Type B pancreatic cell (in vitro differentiated cells): ENCODE measurements at places on chromosomes 4 and X. TPM values are rescaled to one million over a fixed set of nuclear protein-coding genes. Genes with fewer than 3 reads are reported as not detected.

IL13RA2 gene
- 0.43 and 2.2 TPM in 2 replicates for total RNA-seq

PABPC5 gene
- total RNA-seq = 3.1 and 9.6 TPM in 2 replicates

CHRDL1 gene
- 0.79 and 4.3 TPM in 2 replicates for total RNA-seq

GRCh38 chr4:153143527-153144348 is 60.5 kb upstream of the TRIM2 start:
- H3K4me3 ChIP-seq = no peak overlapping the region
- peak overlapping the region; percentile 5 for H3K27ac ChIP-seq
- H3K36me3 ChIP-seq = no peaks in the 10 kb centered on the region
- peaks cover 13% of the 10 kb centered on the region for H3K4me1 ChIP-seq

DNA sequence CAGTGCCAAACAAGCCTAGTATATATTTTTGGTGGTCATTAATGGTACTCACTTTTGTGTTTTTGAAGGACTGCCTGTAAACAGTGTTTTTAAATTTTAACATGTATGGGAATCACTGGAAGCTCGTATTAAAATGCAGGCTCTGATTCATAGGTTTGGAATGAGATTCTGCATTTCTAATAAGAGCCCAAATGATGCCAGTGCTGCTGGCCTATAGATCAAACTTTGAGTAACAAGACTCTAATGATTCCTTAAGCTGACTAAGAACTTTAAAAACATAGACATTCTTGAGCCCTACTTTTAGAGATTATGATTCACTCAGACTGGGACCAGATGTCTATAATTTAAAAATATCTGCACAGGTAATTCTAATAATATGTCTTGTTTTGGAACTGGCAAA is 823.2 kb upstream of the LCORL start:
- no peak for DNase-seq
- H3K4me1 ChIP-seq = peaks cover 7% of the 10 kb centered on the region
- no peak overlapping the region for H3K4me3 ChIP-seq

- no peak for DNase-seq
- H3K4me3 ChIP-seq = peak overlapping the region; percentile 94
- no peaks in the 10 kb centered on the region for H3K27me3 ChIP-seq
- H3K27ac ChIP-seq = peak overlapping the region; percentile 91
- peaks cover 20% of the 10 kb centered on the region for H3K36me3 ChIP-seq
Measured at GRCh38 chr4:55397520-55398321, 2.0 kb downstream of the TMEM165 start.

- no peaks in the 10 kb centered on the region for H3K4me1 ChIP-seq
- no peak for DNase-seq
- peaks cover 3% of the 10 kb centered on the region for H3K36me3 ChIP-seq
- no peak overlapping the region for H3K4me3 ChIP-seq
Measured at GRCh38 chr4:189785257-189785656, 155.4 kb upstream of the FRG1 start.

GRCh38 chr4:151908734-151909497 is 148.1 kb upstream of the GATB start:
- H3K36me3 ChIP-seq = no peaks in the 10 kb centered on the region
- H3K27ac ChIP-seq = no peak overlapping the region
- no peak for DNase-seq
- H3K27me3 ChIP-seq = peaks cover 6% of the 10 kb centered on the region

- H3K27me3 ChIP-seq = no peaks in the 10 kb centered on the region
- no peak overlapping the region for H3K4me3 ChIP-seq
- H3K4me1 ChIP-seq = peaks cover 4% of the 10 kb centered on the region
- DNase-seq = no peak
- no peaks in the 10 kb centered on the region for H3K36me3 ChIP-seq
- no peak overlapping the region for H3K27ac ChIP-seq
Measured at GRCh38 chr4:107519053-107519452, 201.0 kb downstream of the PAPSS1 start.

GRCh38 chr4:109574931-109575804 is 15.1 kb downstream of the MCUB start:
- H3K36me3 ChIP-seq = no peaks in the 10 kb centered on the region
- H3K27ac ChIP-seq = no peak overlapping the region
- H3K4me3 ChIP-seq = no peak overlapping the region
- H3K4me1 ChIP-seq = peaks cover 5% of the 10 kb centered on the region

DNA sequence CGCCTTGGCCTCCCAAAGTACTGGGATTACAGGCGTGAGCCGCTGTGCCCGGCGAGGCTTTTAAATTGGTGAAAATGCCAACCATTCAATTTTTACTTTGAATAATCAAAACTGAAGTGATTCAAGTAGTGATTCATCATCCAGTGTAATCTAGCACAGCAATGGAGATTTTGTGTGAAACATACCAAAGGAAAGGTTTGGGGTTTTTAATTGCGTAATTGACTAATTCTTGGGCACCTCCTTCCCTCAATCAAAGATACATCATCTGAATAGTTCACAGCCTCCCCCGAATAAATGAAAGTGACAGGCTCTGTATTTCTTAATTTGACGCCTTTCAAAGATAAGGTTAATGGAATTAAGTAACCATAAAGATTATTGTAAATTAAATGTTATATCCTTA is 69.0 kb downstream of the DMD start:
- H3K4me1 ChIP-seq = no peaks in the 10 kb centered on the region
- no peak for DNase-seq
- no peak overlapping the region for H3K27ac ChIP-seq
- H3K4me3 ChIP-seq = no peak overlapping the region

DNA sequence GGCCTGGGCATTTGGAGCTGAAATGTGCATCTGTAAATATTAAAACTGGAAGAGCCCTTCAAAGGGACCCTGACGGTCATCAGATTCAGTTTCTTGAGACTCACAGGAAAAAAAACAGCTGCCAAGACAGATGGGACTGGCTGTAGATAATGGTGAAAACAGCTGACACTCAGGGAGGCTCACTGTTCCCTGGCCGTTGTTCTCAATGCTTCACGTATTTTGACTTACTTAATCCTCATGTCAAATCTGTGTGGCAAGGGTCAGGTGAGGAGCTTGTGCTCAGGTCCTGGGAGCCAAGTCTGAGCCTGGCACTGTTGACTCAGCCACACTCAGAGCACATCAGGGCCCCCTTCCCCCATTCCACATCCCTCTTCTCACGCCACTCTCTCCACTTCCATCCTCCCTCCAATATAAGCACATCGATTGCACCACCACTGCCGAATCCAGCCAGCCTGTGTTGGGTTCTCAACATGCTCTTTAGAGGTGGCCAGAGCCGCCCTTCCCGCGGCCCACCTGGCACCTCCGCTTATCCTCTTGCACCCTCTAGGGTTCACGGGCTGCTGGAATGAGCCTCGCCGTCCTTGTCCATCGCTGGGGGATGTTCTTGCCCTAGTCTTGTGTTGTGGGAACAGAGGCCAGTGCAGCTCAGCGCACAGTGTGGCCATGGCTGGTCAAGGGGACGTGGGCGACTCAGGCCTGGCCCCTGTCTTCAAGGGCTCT is 40.1 kb downstream of the EVC start:
- no peak overlapping the region for H3K4me3 ChIP-seq
- no peaks in the 10 kb centered on the region for H3K27me3 ChIP-seq
- no peaks in the 10 kb centered on the region for H3K4me1 ChIP-seq
- H3K36me3 ChIP-seq = peaks cover 18% of the 10 kb centered on the region
- H3K27ac ChIP-seq = no peak overlapping the region

DNA sequence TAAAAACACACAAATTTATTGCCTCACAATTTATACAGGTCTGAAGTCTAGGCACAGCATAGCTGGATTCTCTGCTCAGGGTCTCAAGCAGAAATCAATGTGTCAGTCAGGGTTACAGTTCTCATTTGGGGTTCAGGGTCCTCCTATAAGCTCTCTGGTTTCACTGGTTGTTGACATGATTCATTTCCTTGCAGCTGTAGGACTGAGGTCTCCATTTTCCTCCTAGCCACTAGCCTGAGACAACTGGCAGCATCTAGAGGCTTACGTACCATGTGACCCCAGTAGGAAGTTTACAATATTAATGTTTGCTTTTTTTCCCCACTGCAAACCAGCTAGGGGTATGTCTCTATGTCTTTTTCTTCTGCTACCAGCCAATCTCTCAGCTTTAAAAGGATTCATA is 102.5 kb downstream of the CPEB2 start:
- H3K4me1 ChIP-seq = no peaks in the 10 kb centered on the region
- no peak overlapping the region for H3K4me3 ChIP-seq
- DNase-seq = no peak
- no peak overlapping the region for H3K27ac ChIP-seq
- no peaks in the 10 kb centered on the region for H3K27me3 ChIP-seq
- H3K36me3 ChIP-seq = no peaks in the 10 kb centered on the region

GRCh38 chr4:109723110-109723509 is 6.8 kb downstream of the PLA2G12A start:
- H3K27me3 ChIP-seq = no peaks in the 10 kb centered on the region
- H3K36me3 ChIP-seq = peaks cover 26% of the 10 kb centered on the region
- no peak overlapping the region for H3K27ac ChIP-seq
- H3K4me3 ChIP-seq = no peak overlapping the region

DNA sequence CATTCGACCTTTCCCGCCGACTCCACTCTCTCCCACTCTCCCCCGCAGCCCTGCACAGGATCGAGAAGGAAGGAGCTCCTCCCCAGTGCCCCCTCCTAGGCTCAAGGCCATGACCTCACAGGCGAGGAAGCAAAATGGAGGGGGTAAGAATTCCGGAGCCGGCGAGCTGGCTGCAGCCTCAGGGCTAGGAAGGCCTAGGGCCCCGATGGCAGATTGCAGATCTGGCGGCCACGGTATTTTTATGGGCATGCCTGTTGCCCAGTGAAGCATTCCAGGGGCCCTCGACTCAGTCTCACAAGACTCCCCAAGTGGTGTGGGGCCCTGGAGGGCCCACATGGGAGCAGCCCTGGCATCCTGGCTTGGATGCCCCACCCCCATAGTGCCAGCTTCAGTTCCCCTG is 942 bp upstream of the L1CAM start:
- no peak overlapping the region for H3K27ac ChIP-seq
- no peak for DNase-seq
- H3K4me3 ChIP-seq = peak overlapping the region; percentile 58
- no peaks in the 10 kb centered on the region for H3K36me3 ChIP-seq
- H3K27me3 ChIP-seq = peaks cover 44% of the 10 kb centered on the region

- no peak overlapping the region for H3K27ac ChIP-seq
- peaks cover 5% of the 10 kb centered on the region for H3K4me1 ChIP-seq
- no peak for DNase-seq
- peaks cover 3% of the 10 kb centered on the region for H3K36me3 ChIP-seq
Measured at GRCh38 chr4:186739802-186740434, 16.3 kb upstream of the FAT1 start.

DNA sequence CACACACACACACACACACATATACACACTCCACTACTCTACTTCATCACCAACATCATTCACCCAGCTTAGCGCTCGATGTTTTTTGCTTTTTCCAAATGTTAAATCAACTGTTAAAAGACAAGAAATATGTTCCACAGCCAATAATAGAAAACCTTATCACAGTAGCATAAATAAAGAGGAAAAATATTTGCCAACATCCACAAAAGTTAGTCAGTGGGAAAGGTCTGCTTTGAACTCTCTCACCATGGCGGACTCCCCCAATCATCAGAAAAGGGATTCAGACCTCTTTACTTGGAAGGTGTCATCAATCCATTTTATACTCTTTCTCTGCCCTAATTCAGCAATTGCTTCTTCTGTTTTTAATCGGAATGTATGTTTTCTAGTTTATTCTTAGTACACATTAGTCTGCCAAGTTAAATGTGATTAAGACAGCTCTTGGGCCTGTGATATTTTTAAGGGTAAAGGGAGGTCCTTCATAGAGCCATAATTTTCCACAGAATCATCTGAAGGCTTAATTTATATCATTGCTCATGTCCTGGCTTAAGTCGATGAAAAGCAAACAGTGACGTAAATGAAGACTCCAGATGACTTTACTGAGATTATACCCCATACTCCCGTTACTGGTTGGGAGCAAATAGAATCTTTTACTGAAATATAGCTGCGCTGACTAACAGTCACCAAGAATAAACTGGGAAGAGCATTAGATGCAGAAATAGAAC is 29.7 kb upstream of the LGI2 start:
- H3K27me3 ChIP-seq = peaks cover 3% of the 10 kb centered on the region
- no peak for DNase-seq
- no peaks in the 10 kb centered on the region for H3K36me3 ChIP-seq
- H3K4me1 ChIP-seq = peaks cover 6% of the 10 kb centered on the region
- no peak overlapping the region for H3K4me3 ChIP-seq

- DNase-seq = no peak
- H3K4me3 ChIP-seq = no peak overlapping the region
- H3K36me3 ChIP-seq = no peaks in the 10 kb centered on the region
- H3K27me3 ChIP-seq = no peaks in the 10 kb centered on the region
Measured at GRCh38 chrX:50700921-50701320, 113.1 kb downstream of the SHROOM4 start.

DNA sequence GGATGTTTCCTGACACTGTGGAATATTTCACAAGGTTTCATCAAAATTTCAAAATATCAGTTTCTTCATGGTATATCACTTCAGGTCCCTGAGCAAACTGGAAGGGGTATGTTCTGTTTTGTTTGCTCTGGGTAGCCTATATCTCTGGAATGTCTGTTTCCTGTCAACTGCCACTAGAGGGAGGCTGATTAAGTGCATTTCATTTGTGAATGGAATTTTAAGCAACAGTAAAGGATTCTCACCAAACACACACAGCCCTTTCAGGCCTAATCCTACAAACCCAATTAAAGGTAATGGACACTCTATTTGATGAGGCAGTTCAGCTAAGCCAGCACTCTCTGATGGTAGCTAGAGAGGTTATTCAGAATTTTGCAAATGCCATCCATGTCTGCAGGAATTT is 307.1 kb downstream of the TEX13A start:
- H3K4me3 ChIP-seq = no peak overlapping the region
- H3K4me1 ChIP-seq = no peaks in the 10 kb centered on the region
- H3K27me3 ChIP-seq = no peaks in the 10 kb centered on the region
- no peak overlapping the region for H3K27ac ChIP-seq
- no peak for DNase-seq
